ENCODE measurements at places on chromosomes 16 and 17. TPM values are rescaled to one million over a fixed set of nuclear protein-coding genes. Genes with fewer than 3 reads are reported as not detected.

HIGD1B gene
- not detected for polyA plus RNA-seq

TMEM235 gene
- not detected for polyA plus RNA-seq

KIF18B gene
- 0.10 TPM for polyA plus RNA-seq

SULT1A3 gene
- polyA plus RNA-seq, result 13.2 TPM

PIPOX gene
- 4.4 TPM for polyA plus RNA-seq

ATP1B2 gene
- polyA plus RNA-seq, result 3.2 TPM

PGAP6 gene
- 36.7 TPM for polyA plus RNA-seq

TENT4B gene
- 16.9 TPM for polyA plus RNA-seq

SHPK gene
- 14.3 TPM for polyA plus RNA-seq

IST1 gene
- 461 TPM for polyA plus RNA-seq

KRTAP4-4 gene
- polyA plus RNA-seq, result not detected

SDR42E1 gene
- 0.02 TPM for polyA plus RNA-seq

SPATA22 gene
- not detected for polyA plus RNA-seq

LRRC37A3 gene
- polyA plus RNA-seq, result 13.7 TPM

EVPLL gene
- polyA plus RNA-seq, result not detected

ZP2 gene
- not detected for polyA plus RNA-seq

BBS2 gene
- polyA plus RNA-seq, result 197 TPM

NPIPA2 gene
- 2.8 TPM for polyA plus RNA-seq

STH gene
- polyA plus RNA-seq, result not detected

ANKRD40CL gene
- polyA plus RNA-seq, result not detected

Measured in neural cell (in vitro differentiated cells).